ENCODE measurements at places on chromosomes 2 and 18.
A peak's percentile ranks its signal among the peaks of the same experiment; 100 is the strongest.

DNA sequence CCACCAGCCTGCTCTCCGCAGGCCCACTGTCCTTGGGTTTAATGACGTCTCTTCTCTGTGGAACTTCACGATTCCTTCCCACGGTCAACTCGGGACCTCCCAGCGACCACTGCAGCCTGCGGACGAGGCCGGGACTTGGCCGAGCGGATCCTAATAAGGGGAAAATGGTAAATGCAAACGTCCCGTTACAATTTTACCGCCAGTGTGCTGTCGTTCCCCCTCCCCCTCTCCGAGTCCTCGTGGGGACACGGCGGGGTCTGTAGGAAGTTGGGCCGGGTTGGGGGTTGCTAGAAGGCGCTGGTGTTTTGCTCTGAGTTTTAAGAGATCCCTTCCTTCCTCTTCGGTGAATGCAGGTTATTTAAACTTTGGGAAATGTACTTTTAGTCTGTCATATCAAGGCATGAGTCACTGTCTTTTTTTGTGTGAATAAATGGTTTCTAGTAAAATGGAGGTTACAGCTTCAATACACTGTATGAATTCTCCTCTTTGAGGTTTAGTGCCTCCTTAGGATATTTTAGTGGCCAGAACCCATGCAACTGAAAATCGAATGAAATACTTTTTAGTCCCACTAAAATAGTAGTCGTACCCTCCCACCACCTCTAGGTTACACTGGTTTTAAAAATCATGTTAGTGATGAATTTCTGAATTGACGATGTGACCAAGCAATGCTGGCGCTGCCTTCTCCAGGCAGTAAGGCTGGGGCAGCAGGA, 2.3 kb downstream of the HOXD11 start:
- no peak for DNase-seq

DNA sequence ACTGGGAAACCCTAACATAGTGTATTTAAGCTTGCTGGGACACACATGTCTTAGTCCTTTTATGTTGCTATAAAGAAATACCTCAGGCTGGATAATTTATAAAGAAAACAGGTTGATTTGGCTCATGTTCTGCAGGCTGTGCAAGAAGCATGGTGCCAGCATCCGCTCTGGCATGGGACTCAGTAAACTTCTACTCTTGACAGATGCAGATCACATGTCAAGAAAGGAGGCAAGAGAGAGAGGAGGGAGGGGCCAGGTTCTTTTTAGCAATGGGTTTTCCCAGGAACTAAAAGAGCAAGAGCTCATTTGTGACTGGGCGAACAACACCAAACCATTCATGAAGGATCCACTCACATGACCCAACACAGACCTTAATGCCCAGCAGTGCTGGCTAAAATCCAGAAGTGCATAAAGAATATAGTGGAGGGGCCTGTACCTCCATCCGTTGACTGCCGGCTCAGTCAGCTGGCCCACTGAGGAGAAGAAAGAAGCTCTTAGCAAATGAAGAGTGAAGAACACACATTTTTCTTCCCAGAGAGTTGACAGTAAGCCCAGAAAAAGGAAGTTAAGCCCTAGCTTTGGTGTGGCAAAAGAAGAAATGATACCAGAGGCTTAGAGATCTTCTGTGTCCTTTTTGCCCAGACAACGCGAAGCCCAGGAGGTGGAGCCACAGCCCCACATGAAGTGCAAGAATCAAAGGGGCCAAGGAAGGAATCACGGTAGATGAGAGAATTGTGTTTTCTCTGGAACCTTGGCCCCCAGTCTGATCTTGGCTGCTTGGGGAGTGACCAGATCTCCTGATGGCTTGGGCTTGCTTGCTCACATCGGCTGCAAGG, 183.5 kb upstream of the FAM98A start:
- no peak for DNase-seq

- no peak for DNase-seq
Measured at GRCh38 chr18:685438-685837, 27.0 kb downstream of the ENOSF1 start.

GRCh38 chr18:80171054-80171872, 62.2 kb downstream of the ADNP2 start:
- DNase-seq, result peak; percentile 6

DNA sequence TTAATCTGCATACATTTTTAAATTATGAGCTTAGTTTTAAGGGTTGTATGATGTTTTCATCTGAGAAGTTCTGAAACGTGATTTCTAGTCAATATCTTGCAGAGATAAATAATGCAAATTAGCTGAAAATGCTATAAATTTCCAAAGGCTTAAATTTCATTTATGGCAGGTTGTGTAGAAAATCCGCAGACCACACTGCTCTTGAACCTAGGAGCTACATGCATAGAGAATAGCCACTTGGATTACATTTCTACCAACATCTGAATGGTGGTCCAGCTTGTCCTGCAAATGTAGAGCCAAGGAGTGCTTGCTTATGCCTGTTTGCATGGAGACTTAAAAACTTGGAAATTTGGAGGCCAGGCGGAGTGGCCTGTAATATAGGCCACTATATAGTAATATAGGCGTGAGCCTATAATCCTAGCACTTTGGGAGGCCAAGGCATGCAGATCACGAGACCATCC, 6.8 kb downstream of the MAT2A start:
- DNase-seq, result no peak

- DNase-seq, result no peak
Measured at GRCh38 chr18:53191634-53192033, 851.6 kb downstream of the DCC start.

- DNase-seq, result no peak
Measured at GRCh38 chr18:35662293-35663062, 80.9 kb downstream of the GALNT1 start.

GRCh38 chr2:20148923-20149702, 75.8 kb downstream of the SDC1 start:
- no peak for DNase-seq

- DNase-seq, result no peak
Measured at GRCh38 chr2:13611939-13612338, 895.2 kb downstream of the TRIB2 start.
